Stromal cell of bone marrow (primary cell): ENCODE measurements at places on chromosomes 7 and 10.

GRCh38 chr10:6200734-6201515 lies 1.8 kb upstream of the PFKFB3 start:
- DNase-seq: no peak

DNA sequence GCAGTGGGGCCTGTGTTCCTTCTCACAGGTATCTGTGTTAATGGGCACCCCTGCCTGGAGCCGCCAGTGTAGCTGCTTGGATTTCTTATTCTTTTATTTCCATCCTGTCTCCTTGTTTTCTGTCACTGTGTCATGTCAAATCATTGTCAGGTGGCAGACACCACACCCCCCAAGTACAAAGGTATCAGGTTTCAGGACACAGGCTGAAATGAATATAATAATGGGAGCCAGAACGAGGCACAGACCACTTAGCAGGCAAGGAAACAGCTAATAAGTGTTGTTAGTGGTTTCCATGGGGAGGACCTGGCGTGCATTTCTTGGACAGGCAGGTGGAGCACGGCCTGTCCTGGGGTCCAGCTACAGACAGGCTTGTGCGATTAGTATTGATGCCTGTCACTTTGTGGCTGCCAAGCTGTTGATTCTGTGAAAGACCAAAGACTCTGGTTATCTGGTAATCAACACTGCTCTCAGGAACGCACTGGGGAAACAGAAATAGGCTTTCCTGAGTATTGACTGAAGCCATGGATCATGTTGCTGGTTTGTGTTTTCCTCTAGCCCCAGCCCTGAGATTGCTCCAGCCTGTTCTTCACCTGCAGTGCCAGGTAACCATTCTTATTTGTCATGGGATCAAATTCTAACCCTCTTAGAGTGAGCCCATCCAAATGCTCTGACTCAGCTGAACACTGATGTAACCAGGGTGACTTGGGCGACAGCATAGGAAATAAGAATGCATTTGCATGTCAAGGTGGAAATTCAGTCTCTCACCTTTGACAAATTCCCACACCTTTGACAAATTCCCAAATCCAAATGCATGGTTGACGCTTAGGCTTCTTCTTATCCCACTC lies 1002.0 kb downstream of the LRMDA start:
- no peak for DNase-seq

DNA sequence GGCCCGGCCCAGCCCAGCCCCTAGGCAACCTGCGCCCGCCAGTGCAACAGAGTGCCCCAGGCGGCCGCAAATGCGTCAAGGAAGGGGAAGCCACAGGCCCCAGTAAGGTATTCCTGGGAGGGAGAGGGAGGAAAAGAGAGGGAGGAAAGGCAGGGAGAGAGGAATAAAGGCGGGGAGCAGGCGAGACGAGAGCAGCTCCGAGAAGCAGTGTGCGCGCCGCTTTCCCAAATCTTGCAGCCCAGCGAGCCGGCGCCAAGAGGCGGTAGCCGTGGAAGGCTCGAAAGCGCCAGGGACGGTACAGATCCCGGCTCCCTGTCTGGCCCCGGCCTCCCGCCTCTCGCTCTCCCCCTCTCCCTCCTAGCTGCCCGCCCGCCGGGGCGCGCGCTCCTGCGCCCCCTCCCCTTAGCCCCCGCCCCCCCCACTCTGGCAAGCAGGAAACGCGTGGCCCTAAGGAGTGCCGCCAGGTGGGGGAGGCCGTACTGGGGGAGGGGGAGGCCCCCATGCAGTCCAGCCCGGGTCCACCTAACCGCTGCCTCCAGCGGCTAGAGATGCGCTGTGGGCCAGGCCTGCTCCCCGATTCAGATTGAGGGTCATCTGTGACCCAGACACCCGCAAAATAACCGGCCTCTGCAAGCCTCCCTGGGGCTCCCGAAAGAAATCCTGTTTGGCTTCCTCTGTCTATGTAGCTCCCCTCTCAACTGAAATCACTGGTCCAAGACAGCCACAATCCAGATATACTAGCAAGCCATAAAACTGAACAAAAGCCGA lies 4.3 kb downstream of the HOXA10 start:
- DNase-seq: no peak

DNA sequence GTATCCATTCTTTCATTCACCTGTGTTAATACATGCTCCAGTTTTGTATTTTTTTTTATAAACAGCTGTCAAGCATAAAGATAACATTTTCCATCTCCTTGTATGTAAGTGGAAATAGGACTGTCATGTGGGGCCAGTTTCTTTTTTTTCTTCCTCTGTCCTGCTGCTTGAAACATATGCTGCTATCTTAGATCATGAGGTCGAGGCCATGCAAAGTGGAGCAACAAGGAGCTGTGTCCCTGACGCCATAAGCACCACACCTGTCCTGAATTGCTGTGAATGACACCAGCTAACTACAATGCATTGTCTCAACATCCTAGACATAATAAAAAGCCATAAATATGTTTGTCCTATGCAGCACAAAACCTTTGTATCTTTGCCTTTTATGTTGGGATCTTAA lies 37.7 kb upstream of the SLC26A4 start:
- DNase-seq: no peak

- no peak for DNase-seq
Measured at GRCh38 chr10:84335516-84335915, 7.1 kb downstream of the CCSER2 start.

DNA sequence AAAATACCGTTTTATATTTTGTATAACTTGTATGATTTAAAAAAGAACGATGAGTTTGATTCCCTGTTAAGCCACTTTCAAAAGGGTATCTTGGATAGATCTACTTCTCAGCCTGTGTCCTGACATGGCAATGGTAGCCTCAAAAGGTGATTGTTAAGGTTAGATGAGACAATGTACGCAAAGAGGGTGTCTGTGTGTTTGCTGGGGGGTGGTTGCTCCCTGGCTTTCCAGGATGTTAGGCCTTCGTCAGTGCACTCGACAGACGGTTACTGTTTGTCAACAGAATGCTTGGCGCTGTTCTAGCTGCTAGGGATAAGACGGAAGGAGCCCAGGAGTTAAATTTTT lies 90.3 kb downstream of the NEURL1 start:
- DNase-seq: no peak

GRCh38 chr10:70593513-70593890 lies 9.0 kb downstream of the PRF1 start:
- DNase-seq: no peak

DNA sequence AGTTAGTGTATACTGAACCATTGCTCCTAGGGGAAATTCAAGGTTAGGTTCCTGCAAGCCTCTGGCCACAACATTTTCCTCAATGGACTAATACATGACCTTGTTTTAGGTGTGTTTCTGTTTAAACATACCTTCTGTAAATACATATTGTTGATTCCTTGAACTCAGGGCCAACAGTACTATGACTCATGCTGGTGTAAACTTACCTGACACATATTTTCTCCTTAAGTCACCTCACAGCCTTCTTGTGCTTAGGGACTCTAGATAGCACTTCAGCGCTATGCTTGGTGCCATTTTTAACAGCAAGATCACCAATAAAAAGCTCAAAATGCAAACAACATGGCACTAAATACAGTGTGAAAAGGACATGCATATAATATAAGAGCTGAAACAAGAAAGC lies 176.4 kb downstream of the TAX1BP1 start:
- no peak for DNase-seq

- no peak for DNase-seq
Measured at GRCh38 chr7:139758388-139758787, 19.4 kb downstream of the HIPK2 start.

- no peak for DNase-seq
Measured at GRCh38 chr10:23436983-23437382, 1.9 kb upstream of the OTUD1 start.

DNA sequence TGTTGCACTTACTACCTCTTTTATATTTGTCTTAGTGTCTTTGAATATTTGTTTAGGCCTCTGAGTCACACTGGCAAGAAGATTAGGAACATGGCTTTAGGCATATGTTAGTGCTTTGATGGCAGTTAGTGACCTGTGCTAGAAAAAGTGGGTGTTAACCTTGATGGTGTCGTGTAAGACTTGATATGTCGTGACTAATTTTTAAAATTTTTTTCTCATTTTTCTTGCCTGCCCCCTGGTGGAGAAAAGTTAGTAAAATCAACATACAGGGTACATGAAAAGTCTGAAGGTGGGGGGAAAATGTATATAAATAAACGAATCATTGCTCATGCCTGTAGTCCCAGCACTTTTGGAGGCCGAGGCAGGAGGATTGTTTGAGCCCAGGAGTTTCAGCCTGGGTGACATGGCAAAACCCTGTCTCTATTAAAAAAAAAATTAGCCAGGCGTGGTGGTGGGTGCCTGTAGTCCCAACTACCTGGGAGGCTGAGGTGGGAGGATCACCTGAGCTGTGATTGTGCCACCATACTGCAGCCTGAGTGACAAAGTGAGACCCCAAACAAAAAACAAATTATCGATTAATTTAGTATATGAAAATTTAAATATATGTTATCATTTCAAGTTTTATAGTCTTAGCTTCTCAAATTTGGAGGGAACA lies 44.6 kb downstream of the TAX1BP1 start:
- peak; percentile 42 for DNase-seq

DNA sequence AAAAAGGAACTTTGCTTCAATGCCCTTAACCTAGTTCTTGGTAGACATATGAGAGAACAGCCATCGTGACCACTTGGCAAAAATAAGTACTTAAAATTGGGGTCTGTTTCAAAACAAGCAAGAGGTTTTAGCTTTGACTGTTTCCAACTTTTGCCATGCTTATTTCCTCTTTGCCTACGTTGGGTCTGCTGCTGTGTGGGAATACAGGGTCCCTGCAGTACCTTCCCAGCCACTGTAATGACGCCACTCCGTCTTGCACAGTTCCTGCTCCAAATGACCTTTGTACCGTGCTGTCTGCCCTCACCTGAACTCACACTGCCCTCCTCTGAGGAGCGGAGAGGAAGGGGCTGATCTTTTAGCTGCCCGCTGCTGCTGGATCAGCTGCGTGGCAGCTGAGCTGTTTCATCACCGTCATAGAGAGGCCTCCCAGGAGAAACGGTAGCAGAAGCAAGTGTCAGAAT lies 133.1 kb downstream of the MAPK8 start:
- no peak for DNase-seq

DNA sequence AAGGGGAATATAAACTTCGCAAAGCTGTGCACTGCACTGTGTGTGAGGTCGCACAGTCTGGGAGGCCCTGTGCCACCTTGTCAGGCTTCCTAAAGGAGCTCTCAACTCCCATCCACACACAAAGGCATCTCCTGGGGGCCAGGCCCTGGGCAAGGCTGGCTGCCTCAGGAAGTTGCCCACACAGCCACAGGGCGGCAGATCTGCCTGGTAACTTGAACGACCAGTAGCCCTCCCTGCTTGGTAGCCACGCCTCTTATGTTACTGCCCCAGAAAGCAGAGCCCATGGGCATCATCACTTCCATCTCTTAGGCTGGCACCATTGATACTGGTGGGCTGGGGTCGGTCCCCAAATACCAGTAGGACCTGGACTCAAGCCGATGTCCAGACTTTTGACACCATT lies 82.8 kb downstream of the HECW1 start:
- no peak for DNase-seq

- no peak for DNase-seq
Measured at GRCh38 chr7:154929006-154929726, 73.8 kb downstream of the PAXIP1 start.
